Activated naive CD4-positive, alpha-beta T cell (primary cell): ENCODE measurements at places on chromosomes 3 and 15.

DNA sequence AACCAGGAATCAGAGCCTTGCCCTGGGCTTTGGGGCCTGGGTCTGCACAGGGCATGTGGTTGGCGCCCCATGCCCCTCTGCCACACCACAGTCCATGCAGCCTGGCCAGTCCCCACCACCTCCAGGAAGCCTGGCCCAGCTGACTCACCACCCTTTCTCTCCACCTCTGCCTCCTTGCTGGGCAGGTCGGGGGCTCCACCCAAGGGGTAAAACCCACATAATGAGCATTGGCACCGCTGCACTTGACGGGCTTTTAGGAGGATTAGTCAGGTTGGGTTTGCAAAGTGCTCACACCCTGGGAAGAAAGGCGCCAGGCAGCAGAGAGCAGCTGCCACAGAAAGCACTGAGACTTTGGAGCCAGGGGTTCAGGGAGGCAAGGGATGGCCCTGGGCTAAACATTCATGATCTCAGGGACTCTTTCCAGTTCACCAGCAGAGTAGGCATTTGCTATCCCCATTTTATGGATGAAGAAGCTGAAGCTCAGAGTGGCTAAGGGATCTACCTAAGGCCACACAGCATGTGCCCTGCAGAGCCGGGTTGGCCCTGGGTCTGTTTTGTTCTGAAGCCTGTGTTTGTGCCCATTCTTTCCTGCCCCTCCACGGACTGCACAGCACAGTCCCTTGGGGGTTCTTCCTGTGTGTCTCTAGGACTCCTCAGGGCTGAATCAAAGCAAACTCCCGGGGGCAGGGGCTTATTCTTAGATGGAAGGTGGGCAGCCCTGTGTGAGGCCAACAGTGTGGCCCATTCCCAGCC, 113.4 kb downstream of the ETFA start:
- DNase-seq: no peak

DNA sequence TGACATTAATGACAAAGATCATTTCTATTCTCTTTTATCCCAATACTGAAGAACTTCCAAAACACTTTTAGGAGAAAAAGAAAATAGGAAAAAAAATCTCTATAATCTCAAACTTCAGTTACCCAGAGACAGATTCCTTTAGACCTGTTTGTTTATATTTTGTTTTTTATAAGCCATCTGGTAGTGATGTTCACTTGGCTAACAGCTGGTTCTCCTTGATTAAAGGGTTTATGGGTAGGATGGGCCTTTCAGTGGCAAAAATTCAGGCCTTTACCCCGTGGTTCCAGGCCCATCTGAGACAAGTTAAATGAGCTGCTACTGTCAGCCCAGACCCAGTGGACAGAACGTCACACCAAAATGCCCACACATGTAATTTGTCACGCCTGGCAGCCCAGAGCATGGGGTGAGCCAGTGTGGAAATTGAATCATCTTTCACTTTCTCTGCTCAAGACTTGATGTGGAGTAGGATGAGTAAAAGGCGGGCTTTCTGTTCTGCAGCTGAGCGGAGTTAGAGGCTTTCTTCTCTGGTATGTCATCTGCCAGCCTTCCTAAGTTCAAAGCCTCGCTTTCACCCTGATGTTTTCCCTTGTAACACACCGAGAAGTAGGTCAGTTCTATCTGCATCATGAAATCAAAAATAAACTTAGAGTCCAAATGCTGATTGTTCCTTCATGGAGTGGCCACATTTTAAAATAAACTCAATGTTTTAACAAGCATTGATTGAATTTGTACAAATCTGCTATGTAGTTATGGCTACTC, 62.5 kb upstream of the SKOR1 start:
- DNase-seq: no peak

DNA sequence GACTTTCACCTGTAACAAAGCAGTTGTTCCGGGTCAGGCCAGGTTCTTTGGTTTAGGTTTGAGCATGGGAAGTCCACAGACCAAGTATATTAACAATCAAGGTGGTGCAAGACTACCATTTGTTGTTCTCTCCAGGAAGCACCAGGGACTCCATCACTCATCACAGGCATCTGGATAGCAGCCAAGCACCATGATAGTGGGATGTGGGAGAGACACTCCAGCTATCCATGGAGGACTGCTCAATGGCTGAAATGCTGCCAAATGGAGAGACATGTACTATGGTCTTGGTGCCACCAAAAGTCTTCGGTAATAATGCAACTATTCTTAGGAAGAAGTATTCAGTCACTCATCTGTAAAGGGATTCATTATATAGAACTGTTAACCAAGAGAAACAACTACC, 143.0 kb downstream of the TNIK start:
- DNase-seq: no peak

- DNase-seq: no peak
Measured at GRCh38 chr3:10933021-10933420, 59.5 kb upstream of the SLC6A1 start.

DNA sequence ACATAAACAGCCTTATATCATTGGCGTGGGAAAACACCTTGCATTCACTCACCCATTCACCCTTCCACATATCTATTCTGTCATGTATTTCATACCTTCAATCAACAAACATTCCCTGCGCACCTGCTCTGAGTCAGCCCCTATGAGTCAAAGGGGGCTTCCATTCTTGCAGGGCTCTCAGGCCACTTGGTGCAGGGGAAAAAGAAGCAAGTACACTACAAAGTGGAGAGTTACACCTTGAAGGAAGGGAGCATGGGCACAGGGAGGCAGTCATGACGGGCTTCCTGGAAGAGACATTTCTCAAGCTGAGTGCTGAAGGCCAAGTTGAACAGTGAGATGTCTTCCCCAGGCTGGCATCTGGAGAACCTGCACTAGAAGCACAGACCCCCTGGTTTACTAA, 4.6 kb upstream of the AMOTL2 start:
- no peak for DNase-seq

DNA sequence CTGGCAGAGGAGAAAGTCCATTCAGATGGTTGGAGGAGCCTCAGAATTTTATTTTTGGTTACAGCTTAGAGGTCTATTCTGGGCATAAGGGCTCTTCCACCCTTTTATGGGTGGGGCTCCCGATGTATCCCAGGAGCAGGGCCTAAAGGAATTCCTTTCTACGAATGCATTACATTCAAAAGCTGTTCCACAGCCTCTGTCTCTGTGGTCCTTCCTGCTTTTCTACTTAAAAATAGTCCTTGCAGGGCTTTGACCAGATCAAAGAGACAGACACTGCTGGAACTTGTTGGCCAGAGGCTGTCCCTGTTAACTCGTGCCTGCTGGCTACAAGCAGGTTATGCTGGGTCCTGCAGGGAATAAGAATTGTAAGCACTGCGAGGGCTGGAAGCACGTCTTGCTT, 14.4 kb upstream of the NOX5 start:
- DNase-seq: no peak

DNA sequence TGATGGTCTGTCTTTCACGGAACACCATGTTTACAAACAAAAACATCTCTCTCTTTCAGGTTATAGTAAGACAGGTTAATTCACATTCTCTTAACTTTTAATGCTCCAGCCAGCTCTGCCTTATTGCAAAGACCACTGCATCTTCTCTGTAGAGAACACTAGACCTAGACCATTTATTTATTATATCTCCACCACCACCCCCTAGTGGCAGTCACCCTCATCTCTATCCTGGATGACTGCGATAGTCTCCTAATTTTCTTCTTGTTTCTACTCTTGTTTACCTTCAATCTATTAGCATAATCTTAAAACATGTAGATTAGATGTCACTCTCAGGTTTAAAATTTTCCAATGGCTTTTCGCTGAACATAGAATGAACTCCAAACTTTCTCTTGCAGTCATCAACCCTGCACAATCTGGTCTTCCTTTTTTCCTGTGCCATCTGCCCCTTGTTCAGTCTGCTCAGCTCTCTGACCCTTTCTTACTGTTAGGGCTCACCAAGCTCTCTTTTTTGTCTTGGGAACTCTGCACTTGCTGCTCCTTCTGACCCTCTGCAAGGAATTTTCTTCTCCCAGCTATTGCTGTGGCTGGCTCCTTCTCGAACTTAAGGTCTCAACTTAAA, 155.6 kb downstream of the SQOR start:
- DNase-seq: no peak

DNA sequence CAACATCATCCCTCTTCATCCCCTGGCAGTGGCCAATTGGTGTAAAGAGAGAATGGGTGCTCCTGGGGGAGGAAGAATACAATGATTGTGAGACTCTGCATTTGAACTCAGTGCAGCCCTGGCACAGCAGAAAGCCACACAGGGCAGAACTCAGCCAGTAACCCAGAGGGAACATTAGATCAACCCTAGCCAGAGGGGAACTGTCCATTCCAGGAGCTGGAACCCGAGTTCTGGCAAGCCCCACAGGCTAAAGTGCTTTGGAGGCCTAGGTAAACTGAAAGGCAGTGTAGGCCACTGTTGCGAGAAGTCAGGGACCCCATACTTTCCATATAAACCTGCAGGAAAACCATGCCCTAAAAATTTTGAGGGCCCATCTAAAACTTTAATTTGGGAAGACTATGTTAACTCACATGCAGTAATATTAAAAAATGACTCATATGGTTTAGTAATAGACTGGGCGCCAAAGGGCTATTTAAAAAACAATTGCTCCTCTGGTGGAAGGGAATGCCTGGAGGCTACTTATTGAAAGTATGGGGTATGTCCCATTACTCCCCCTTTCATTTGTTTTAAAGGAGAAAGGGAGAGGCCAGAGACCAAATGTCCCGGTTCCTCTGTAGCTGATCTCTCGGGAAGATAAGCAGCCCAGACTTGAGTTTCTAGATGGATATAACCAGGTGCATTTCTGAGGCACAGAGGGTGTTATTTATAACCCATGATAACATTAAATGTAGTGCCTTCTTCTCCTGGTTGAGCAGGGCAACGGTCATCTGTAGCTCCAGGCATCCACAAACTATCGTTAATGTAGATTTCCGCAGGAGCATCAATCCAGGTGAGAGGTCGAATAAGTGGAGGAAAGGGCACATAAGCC, 5.8 kb upstream of the RAD51 start:
- no peak for DNase-seq

GRCh38 chr3:141448606-141449220, 38.1 kb upstream of the RASA2 start:
- no peak for DNase-seq

DNA sequence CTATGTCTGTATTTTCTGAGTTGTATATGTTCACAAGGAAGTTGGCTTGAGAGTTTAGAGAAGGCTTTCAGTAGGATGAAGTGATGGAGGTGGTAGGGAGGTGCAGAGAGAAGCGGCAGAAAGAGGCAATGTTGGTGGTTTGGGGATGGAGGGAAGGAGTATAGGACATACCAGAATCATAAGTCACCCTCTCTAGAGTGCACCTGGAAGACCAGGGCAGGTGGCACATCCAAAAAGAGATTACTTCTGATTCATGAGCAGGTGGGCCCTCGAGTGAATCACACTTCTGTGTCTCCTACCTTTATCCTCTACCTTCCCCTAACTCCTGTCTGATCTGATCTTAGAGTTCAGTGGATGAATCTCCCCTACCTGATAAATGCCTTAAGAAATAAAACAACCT, 41.8 kb upstream of the MRPL3 start:
- no peak for DNase-seq

DNA sequence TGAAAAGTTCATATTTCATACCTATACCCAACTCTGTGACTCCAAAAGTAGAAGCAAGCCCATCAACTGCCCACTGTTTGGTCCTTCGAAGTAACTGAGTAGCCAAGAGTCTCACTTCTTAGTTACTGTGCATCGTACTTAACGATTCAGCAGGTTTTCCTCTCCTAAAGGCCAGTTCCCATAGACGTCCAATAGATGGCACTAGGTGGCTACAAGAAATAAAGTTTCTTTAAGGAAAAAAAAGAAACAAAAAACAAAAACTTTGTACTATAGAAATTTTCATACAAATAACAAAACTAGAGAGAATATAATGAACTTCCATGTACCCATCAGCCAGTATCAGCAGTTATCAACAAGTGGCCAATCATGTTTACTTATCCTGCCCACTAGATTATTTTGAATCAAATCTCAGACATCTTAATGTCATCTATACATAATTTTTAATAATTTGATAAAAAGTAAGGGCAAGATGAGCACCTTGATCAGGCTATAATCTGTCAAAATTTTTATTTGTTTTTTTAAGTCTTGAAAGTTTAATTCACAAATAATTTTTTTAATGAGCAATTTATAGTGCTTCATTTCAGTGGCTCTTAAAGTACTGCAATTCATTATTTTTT, 63.8 kb upstream of the ACP3 start:
- DNase-seq: no peak

- no peak for DNase-seq
Measured at GRCh38 chr3:117512975-117513374, 803.4 kb downstream of the TUSC7 start.

DNA sequence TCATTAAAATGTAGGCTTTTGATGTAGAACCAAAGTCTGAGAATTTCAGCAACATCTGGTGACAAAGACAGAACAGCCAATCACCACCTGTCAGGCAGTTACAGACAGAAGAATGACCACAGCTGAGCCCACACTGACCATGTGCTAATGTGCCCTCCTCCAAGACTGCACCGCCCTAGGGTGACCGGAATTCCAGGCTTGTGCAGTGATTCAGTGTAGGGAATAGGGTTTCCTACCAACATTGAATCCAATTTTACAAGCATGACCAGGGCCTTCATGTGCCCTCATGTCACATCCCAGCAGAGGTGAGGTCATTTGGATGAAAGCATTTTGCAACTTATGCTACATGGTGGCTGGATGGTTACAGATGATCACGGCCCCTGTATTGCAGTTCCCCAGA, 412.5 kb downstream of the SOX2 start:
- no peak for DNase-seq

GRCh38 chr3:183564046-183564445, 8.5 kb upstream of the KLHL6 start:
- no peak for DNase-seq

- DNase-seq: no peak
Measured at GRCh38 chr3:181915551-181915950, 203.8 kb downstream of the SOX2 start.

GRCh38 chr15:56752986-56753385, 19.7 kb upstream of the ZNF280D start:
- no peak for DNase-seq

GRCh38 chr15:25930931-25931330, 67.8 kb upstream of the ATP10A start:
- DNase-seq: no peak

DNA sequence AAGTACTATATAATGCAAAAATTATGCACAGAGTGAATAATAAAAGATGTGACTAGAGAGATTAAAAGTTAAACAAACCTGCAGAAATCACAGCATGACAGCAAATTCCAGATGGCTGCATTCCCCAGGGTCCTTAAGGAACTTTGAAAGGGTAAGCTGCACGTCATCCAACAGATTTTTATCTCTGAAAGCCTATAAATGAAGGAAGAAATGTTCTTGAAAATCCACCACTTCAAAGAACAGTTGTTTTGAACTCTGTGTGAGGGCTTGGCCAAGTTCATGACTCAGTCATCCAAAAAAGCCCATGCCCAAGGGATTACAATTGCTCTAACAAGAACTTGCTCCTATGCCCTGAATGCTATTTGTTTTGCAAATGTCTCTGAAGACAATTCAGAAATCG, 603.6 kb downstream of the PLOD2 start:
- DNase-seq: no peak

DNA sequence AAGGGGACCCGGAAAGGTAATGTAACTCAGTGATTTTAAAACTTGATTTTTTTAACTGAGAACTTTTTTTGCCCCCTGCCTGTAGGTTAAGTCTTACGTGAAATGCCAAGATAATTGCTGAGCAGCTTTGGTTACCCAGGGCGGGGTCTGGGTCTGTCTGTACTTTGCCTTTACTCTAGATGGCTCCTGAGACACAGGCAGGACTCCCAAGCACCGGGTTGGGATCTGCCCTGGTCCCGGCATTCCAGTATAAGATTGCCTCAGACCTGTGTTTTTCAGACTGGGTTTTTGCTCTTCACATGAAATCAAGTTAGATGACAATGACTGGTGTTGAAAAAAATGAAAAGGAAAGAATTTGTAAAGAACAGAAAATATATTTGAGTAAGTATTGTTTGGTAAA, 40.3 kb downstream of the WDR76 start:
- no peak for DNase-seq
